ENCODE measurements at places on chromosomes 7 and 10. TPM values are rescaled to one million over a fixed set of nuclear protein-coding genes. Genes with fewer than 3 reads are reported as not detected.

- no peak for DNase-seq
These were observed 8.3 kb upstream of the FMC1 start for GRCh38 chr7:139332697-139333359.

DNA sequence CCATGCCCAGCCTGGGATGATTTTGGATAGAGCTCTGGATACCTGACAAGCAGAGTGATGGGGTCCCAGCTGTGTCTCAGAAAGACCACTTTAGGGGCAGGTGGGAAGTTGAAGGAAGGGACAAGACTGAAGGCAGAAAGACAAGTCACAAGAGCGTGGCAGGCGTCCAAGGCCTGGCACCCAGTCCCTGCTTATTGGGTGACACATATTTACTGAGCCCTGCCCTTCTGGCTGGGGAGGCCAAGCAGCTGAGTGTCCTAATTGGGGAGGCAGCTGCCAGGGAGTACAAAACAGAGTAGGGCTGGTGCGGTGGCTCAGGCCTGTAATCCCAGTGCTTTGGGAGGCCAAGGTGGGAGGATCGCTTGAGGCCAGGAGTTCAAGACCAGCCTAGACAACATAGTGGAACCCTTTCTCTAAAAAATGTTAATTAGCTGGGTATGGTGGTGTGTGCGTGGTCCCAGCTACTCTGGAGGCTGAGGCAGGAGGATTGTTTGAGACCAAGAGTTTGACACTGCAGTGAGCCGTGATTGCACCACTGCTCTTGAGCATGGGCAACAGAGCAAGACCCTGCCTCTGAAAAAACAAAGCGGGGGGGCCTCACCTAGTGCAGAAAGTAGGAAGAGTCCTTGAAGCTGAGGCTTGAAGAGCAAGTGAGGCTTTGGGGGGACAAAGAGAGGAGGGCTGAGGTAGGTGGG lies 53.0 kb upstream of the GTF2I start:
- DNase-seq = no peak

- DNase-seq = no peak
These were observed 92.5 kb upstream of the PITRM1 start for GRCh38 chr10:3265088-3265487.

DNA sequence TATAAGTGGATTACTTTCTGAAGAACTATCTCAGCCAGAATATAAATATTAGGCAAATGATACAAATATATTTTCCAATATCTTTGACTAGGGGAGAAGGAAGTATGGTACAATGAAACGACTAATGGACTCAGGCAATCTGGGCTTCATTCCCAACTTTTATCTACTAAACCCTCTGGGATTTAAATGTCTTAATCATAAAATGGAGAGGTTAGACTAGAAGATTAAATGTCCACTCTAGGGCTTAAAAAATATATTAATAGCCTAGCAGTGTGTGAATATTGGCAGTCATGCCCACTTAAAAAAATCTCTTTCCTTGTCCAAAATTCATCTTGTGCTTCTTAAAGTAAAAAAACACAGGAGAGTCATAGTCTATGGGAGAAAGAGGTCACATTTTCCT lies 98.3 kb downstream of the CTTNBP2 start:
- DNase-seq = no peak

- DNase-seq = no peak
These were observed 654.1 kb upstream of the ZWINT start for GRCh38 chr10:57015187-57015586.

DNA sequence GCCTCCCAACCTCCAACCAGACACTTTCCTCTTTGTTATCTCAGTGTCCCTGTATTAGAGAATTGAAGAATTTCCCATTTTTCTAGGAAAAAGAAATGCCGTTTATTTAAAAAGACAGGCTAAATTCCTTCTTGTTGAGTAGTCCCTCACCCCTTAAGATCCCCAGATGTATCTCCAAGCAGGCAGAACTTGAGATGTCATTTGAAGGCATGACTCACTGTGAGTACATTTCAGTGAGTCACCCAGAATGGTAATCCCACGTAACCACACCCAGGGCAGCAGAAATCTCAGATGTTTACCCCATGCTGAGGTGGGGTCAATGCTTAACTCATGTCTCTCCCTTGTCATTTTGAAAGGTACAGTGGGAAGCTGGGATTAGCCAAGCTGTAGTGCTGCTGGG lies 4.4 kb downstream of the ZNF655 start:
- DNase-seq = no peak

DNA sequence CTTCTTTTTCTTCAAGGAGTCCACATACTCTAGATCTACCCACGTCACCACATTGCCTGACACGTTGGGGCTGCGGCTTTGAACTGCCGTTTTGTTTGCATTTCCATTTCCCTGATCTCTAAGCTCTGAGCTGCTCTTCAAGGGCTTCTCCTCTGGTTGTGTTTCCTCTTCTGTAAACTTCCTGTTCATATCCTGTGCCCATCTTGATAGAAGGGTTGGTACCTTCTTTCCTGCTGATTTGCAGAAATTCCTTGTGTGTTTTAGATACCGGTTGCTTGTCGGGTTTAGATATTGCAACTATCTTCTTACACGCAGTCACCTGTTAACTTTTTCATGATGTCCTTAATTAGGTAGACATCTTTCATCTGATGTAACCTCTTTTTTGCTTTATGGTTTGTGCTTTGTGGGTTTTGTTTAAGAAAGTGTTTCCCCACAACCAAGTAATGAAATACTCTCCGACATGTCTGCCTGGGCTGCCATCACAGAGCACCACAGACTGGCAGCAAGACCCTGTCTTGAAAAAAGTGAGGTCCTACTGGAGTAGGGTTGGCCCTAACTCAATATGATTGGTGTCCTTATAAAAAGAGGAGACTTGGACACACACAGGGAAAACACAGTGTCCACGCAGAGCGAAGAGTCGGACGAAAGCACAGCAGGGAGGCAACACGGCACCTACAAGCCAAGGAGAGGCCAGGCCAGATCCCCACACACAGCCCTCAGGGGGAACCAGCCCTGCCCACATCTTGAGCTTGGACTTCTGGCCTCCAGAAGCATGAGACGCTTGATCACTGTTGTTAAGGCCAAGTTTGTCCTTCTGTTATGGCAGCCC lies 99.1 kb upstream of the PDGFA start:
- DNase-seq = no peak

DNA sequence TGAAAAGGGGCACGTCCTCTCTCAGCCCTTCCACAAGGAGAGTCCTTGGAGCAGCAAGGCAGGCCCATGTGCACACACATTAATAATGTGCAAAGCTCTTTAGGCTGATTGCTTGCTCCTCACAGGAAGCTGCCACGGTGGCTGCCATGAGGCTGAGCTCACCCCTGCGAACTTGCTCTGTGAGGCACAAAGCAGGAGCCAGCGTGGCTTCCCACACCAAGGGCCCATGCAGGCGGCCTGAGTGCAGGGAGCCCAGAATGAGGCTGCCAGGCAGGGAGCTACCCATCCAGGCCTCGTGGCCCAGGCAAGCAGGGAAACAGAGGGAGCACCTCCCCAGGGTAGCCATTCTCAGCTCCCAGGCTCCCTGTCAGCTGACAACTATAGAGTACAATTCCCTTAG lies 242.9 kb downstream of the GRID1 start:
- no peak for DNase-seq

GRCh38 chr7:42765931-42766330 lies 145.9 kb downstream of the C7orf25 start:
- no peak for DNase-seq

- no peak for DNase-seq
These were observed 158.9 kb downstream of the RTKN2 start for GRCh38 chr10:62109587-62110293.

MRLN gene
- polyA plus RNA-seq = 0.48 TPM

DNA sequence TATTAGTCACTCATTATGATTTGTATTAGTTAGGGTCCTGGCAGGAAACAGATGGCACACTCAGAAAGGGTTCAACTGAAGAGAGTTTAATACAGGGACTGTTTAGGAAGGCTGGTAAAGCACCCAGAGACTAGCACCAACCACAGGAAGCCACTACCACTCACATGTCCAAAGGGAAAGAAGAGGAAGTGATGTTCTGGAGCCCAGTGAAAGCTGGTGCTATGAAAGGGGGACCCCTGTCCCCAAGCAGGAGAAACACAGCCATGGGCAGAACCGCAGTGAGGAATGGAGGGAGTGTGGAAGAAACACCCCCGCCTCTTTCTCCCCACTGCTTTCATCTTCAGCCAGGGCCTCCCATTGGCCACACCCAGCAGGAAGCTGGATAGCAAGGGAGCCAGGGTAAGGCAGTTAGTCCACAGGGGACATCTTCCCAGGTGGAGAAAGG lies 3.2 kb upstream of the VSIR start:
- no peak for DNase-seq

DNA sequence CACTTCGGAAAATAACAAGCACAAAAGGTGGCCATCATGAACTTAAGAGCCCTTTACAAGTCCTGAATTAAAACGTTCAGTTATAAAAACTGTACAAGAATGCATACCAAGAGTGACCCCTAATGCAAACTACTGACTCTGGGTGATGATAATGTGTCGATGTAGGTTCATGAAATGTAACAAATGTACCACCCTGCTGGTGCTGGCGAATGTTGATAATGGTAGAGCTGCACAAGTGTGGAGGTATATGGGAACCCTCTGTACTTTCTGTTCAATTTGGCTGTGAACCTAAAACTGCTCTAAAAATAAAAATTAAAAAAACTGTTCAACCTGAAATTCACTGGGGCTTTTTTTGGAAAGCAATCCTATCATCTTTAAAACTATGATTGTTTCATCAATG lies 3.3 kb downstream of the FAM133B start:
- DNase-seq = no peak

PPP1R3A gene
- not detected for polyA plus RNA-seq

GRCh38 chr10:80487791-80488538 lies 33.9 kb downstream of the TSPAN14 start:
- DNase-seq = no peak

- DNase-seq = no peak
These were observed 39.0 kb upstream of the SLIT1 start for GRCh38 chr10:97224483-97225435.

PLEKHA8 gene
- 18.0 TPM for polyA plus RNA-seq

GRCh38 chr10:114301951-114302710 lies 63.1 kb downstream of the VWA2 start:
- no peak for DNase-seq

DNA sequence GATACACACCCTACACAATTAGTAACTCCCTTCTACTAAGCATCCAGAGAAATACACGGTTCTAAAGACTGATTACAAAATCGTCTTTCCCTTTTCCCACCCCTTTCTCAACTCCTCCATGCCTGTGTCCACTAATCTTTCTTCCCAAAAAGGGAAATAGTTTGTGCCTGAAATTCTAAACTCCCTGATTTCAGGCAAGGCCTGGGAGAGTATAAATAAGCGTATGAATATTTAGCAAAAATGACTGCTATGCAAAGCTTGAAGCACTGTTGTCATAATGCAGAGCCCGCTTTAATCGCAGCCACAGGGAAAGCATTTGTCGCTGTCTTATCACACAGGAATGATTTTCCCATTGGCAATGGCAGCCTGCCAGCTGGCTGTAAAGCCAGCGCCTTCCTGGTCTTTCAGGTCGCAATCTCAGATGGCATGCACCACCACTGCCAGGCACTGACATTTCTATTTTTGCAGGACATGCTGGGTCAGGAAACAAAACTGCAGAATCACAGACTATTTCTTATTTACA lies 142.9 kb upstream of the PCGF5 start:
- DNase-seq = no peak

DNA sequence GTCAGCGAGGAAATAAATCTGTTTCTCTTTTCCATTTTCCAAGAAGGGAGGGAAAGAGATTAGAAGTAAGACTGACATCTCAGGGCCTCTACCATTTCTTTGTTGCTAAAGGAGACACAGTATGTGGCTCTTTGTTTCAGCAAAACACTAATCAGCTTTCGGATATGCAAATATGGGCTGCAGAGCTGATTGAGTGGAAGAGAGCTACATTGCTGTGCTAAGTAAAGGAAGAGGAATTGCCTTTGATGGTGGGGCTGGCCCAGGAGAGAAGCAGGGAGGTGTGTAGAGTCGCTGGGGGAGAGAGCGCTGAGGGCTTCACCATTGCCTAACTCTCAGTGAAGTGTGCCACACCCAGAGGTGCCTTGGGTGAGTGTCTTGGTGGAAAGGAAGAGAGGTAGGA lies 284.8 kb downstream of the SDK1 start:
- no peak for DNase-seq

AKR1E2 gene
- polyA plus RNA-seq = 7.4 TPM

DNA sequence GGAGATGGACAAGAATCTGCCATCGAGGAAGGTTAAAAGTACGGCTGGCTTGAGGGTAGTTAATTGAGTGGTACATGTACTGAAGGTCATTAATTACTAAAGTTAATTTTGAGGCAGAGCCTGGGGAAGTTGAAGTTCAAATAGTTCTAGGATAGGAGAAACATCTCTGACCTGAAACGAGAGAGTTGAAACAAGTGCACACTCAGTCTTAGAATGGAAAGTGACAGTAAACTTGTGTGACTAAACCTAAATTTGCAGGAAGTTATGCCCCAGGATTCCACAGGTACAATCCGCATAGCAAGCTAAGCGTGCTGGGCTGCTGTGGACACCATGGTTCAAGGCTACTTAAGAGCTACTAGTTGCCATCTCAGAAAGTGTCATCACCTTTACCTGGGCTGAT lies 209.9 kb downstream of the CHCHD3 start:
- no peak for DNase-seq

- DNase-seq = no peak
These were observed 26.1 kb upstream of the DNAJB6 start for GRCh38 chr7:157310676-157311185.

Data from right renal pelvis (tissue), 4 donors.